ENCODE measurements at places on chromosomes 2 and 18.

DNA sequence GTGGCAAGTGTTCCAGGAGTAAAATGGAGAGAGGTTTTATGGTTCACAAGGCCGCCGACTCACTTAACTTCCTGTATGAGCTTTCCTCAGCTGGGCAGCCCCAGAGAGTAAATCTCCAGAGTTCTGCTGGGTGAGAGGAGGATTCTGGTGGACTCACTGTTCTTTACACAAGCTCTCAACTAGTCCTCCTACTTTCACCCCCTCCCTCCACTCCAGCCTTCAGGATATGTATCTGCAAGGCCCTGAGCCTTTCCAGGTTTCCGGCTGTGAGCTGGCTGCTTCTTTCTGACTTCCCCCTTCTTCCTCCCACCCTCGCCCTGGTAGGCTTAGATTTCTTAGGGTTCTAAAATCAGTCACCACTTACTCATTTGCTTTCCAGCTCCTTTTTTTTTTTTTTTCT, 34.0 kb downstream of the EML6 start:
- no peak for DNase-seq

GRCh38 chr2:237943395-237944094, 23.3 kb upstream of the UBE2F start:
- DNase-seq = no peak

DNA sequence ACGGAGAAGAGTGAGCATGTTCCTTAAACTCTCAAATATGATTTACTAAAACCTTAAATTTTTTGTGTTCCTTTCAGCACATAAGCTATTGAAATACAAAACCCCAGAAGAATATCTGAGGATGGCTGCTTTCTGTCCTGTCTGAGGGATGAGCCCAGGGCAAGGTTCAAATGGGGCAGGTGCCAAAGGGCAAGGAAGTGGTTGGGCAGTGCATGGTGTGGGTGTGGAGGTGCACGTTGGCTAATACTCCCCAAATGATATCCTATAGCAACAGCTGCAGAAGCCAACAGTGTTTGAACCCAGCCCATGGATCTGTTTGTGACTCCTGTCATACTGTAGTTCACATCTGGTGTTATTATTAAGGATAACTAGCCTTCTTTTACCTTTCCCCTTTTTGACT, 183.0 kb downstream of the CDCA7 start:
- DNase-seq = no peak

DNA sequence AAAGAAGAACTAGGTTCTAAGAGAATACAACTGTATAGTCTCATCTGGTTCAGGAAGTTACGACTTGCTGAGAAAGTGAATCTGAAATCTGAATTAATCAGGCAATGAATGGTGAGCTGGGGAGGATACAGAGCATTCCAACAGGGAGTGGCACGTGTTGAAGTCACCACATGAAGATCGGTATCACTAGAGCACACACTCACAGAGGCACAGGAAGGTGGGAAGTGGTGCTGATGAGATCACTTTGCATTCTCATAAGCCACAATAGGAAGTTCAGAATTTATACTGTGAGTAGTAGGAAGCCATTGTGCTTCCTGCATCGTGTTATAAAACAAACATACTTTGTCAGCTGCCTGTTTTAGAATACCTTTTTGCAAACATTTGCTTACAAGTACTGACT, 615.0 kb upstream of the DDX18 start:
- no peak for DNase-seq

DNA sequence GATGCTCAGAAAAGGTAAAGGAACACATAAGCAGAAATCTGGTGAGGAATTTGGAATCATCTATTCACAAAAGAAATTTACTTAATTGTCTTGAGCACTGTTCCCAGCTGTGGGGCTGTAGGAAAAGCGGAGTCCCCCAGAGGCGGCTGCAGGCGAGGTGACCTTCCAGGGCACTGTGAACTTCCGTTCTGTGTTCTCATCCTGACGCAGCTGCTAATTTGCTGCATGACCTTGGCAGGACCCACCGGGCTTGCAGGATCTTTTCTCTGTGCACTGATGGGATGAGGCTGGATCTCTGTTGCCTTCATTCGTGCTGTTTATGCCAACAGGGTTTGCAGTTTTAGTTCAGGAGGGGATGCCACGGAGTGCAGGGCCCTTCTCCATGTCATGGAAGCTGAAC, 301.9 kb upstream of the MYT1L start:
- no peak for DNase-seq

DNA sequence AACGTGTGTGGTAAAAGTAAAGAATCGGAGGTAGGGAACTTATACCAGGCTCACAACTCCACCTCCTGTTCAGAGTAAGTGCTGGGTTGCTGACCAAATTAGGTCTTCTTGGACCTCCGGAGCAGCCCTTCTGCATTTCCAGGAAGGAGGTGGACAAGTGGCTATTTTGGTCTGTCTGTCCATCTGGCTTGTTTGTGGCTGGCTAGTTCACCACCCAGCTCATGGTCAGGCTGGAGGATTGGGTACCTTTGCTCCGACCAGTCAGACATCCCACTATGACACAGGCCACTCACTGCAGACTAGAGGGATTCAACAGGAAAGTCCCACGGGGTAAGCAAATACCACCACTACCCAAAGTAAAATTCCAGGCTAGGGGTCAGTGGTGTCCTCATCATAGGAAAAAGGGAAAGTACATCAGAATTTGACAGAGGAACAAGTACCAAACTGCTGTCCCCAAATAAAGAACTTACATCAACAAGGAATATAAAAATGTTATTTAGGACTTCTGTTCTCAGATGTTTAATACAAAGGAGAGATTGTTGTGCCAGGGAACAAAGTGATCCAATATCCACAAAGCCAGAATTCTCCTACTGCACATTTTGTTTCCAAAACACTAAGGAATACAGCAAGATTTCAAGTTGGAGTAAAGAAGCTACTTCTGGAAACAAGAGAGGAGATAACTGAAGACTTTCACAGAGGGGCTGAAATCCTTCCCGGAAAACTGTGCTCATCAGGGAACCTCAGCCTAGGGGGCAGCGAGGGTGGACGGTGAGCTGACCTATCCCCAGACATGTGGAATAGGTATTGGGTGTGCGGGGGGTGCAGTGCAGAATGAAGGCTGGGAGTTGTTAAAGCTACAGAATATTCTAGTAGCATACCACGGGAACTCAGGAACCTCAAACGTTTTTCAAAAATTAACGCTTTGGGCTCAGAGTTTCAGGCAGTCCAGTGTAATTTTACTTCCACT, 56.9 kb downstream of the BCL2 start:
- no peak for DNase-seq

- no peak for DNase-seq
These were observed 83.0 kb upstream of the MBOAT2 start for GRCh38 chr2:9086465-9086864.

- no peak for DNase-seq
These were observed 26.8 kb downstream of the SH3BP4 start for GRCh38 chr2:234978466-234979203.

GRCh38 chr2:167785606-167786216, 461.7 kb downstream of the STK39 start:
- DNase-seq = no peak

- no peak for DNase-seq
These were observed 635 bp upstream of the ADRA2B start for GRCh38 chr2:96116879-96117533.

- DNase-seq = no peak
These were observed 51.8 kb downstream of the WDR7 start for GRCh38 chr18:56702946-56703345.

- no peak for DNase-seq
These were observed 289.6 kb downstream of the CYP26B1 start for GRCh38 chr2:71858071-71858470.

- no peak for DNase-seq
These were observed 4.9 kb downstream of the VIT start for GRCh38 chr2:36701391-36701795.

Data from AG04450 (cell line).